SHP77 treated with DMSO at 0.1 percent for 48 hours (cell line): ENCODE measurements at places on chromosomes 13 and 19.
A peak's percentile ranks its signal among the peaks of the same experiment; 100 is the strongest.

DNA sequence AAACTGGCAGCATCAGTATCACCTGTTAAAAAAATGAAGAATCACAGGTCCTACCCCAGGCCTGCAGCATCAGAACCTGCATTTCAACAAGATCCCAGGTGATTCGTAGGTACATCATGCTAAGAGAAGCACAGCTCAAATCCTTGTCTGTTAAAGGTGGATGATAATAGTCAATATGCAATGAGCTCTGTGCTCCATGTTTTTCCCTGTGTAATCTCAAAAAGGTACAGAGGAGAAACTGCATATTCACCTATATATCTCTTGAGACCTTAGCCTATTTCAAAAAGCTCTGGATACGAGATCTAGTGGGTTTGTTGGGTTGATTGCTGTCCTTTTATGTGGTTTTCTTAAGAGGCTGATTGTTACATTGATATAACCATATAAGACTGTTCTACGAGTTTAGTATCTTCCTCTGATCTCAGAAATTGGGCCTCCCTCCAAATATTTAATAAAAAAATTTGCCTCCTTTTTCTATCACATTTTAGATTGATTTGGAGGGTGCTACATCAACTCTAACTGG, 148.9 kb downstream of the DCT start:
- DNase-seq, result no peak

- DNase-seq, result no peak
Observed at GRCh38 chr13:73721571-73721970, 412.6 kb downstream of the KLF12 start.

DNA sequence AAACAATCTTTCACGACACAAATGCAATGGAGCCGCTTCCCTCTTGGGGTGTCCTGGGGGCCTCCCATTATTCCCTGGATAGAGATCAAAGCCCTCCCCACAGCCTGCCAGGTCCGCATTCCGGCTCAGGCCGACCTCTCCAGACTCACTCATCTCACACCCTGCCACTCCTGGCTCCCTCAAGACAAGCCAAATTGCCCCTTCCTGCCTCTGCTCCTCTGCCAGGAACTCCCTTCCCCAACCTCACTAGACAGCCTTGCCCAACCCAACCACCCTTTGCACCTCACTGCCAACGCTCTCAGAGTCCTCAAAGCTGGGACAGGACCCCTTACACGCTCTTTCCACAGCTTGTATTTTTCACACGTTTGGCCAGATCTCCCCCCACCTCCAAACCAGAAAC, 1.5 kb downstream of the ABHD17A start:
- no peak for DNase-seq

DNA sequence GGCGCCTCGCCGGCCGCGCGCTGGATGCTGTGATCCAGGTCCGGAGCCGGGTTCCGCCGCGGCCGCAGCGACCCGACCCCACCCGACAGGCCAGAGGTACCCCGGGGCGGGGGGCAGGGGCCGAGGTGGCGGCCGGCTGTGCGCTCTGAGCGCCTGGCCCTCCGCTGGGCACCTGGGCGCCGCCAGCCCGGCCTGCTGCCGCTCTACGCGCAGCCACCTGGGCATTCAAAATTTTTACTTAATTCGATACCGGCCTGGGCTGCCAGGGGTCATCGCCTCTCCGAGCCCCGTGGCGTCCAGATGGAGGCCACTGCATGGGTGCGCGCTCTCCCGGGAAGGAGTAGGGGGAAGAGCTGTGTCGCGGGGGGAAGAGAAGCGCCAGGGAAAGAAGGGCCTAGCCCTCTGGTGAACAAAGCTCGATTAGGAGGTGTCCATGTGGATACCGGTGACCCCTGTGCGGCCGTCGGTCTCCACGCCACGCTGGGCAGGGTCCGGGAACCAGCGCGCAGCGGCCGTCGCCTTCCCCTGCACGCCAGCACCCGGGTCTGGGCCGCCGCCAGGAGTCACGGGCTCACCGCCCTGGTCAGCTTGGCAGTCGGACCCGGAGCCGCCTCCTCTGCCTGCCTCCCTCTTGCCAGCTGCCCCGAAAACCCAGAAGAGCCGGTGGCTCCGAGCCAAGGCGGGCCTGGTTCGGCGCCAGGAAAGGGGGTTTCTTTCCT, 666 bp downstream of the BIVM start:
- peak; percentile 30 for DNase-seq

GRCh38 chr13:110500341-110500740, 61.2 kb downstream of the RAB20 start:
- DNase-seq, result no peak

DNA sequence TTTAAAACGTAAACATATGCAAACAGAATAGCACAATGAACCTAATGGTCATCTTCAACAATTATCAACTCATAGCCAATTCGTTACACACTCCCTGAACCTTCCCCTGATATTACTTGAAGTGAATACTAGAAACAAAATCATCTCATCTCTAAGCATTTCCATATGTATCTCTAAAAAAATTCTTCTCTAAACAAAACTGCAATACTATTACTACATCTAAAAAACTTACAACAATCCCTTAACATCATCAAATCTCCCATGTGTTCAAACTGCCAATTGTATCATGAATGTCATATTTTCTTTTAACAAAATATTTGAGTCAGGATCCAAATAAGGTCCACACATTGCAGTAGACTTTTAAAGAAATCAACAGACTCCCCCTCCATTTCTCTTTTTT, 61.4 kb downstream of the FRY start:
- no peak for DNase-seq

DNA sequence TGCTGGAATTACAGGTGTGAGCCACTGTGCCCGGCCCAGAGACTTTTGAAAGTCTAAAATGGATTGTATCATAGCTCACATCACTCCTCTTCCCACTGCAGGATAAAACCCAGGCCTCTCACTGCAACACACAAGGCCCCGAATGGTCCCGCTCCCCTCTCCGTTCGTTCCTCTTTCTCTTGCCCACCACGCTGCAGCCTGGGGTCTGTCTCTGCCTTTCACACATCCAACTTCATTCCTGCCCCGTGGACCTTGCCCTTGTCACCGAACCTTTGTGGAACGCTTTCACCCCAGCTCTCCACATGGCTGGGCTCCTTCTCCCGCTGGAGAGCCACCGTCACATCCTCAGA, 42.6 kb downstream of the NFIC start:
- no peak for DNase-seq

GRCh38 chr13:29920025-29920643, 69.7 kb upstream of the UBL3 start:
- DNase-seq, result no peak

GRCh38 chr13:50646070-50646469, 197.4 kb downstream of the DLEU7 start:
- no peak for DNase-seq

- DNase-seq, result peak; percentile 93
Observed at GRCh38 chr13:97141564-97142005, 80.5 kb upstream of the MBNL2 start.

- DNase-seq, result no peak
Observed at GRCh38 chr13:65330691-65331090, 1899.4 kb downstream of the PCDH9 start.

DNA sequence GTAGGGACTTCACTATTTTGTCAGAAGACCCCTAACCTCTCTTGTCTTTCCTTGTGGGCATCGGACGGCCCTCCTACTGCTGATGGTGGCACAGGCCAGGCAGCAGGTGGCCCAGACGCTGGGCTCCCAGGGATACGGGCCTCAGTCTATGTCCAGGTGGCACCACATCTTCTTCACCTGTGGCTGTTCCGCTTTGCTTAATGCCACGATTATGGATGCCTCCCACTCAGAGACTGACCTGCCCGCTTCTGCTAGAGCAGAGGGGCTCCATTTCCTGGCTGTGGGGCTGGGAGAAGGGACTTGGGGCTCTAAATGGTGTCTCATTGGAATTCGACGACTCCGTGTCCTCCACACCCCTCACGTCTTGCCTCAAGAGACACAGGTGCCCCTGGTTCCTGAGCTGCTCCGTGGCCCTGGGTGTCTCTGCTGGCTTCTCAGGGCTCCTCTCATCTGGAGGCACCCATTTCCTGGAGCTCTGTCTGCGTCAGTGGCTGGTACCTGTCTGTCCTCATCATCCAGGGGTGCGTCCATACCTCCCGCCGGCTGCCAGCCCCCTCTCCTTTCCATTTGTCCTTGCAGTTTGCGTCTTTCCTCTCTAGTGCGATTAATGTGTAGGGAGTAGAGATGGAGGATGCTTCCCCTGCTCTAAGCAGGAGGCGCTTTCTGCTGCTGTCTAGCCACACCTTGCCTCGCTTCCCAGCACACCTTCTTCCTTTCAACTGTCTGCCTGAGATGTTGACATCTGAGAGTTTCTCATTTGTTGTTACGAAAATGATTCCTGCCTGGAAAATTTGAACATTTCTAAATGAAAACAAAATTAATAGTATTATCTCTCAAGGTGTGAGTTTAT, 63.4 kb downstream of the TEX29 start:
- DNase-seq, result no peak

DNA sequence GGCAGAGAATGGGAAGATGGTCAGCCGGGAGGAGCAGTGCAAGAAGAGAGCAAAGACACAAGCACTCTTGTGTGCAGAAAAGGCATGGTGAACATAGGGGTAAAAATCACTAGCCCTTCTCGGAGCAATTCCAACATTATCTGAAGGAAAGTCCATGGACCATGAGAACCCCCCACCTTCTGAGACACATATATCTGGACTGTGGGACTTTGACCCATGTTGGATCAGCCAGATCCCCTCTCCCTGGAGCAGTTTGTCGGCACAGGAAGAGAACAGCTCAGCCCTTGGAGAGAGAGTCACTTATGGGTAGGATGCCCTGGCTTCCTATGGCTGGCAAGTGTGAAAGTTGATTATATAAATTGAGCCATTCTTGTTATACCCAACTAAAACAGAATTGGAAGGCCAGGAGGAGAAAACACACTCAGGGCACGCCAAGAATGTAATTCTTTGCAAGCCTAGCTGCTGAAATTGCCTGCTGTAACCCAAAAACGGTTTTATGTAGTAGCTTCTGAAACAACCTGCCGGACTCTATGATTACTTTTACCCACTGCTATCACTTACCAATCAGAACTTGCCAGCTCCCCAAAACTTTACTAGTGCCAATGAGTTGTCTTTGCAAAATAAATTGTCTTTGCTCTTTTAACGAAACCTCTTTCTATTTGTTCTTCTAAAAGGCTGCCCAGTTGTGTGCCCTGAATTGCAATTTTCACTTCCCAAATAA, 62.8 kb upstream of the ZNF599 start:
- no peak for DNase-seq

DNA sequence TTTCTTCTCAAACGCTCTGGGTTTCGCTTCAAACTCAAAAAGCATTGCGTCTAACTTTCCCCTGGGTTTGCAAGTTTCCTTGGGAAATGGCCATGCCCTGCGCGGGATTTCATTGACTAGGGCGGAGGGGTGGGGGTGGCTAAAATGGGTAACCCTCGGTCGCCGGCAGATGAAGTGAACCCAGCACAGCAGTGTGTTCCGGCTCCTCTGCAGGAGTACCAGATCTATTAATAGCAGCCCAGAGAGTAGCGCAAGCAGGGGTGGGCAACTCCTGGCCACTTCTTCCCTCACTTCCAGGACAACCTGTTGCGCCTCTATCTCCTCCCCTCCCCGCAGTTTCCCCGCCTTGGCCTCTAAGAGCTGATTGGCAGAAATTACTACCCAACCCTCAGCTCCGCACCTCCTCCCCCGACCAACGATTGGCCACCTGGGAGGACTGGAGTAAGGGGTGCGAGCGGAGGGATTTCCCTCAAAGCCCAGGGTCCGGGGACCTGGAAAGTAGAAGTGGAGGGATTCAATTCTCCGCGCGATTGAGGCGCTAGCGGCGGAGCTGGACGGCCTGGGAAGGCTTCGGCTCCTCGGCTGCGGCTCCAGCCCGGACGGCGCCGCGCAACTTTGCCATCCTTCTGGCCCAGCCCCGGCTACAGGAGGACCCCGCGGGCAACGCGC, at the start of gene FREM2:
TSS of gene FREM2 (plus strand) at position 501 of the 669 bp plus-strand sequence. CDS start 268 bp downstream, outside the sequence.
- peak; percentile 64 for DNase-seq

- DNase-seq, result no peak
Observed at GRCh38 chr19:46744005-46744691, 1.7 kb upstream of the FKRP start.

GRCh38 chr13:50714891-50715290, 128.6 kb downstream of the DLEU7 start:
- DNase-seq, result no peak

GRCh38 chr13:23934520-23934919, 37.2 kb upstream of the C1QTNF9B start:
- DNase-seq, result no peak
